IPS DF 19.7 (cell line): ENCODE measurements at places on chromosomes 4 and X.

GRCh38 chr4:19823781-19824180 is 427.9 kb upstream of the SLIT2 start:
- DNase-seq = no peak

- DNase-seq = no peak
Measured at GRCh38 chrX:101749436-101749835, 89.8 kb upstream of the ARMCX2 start.

GRCh38 chr4:56612282-56612681 is 68.8 kb downstream of the HOPX start:
- DNase-seq = no peak

DNA sequence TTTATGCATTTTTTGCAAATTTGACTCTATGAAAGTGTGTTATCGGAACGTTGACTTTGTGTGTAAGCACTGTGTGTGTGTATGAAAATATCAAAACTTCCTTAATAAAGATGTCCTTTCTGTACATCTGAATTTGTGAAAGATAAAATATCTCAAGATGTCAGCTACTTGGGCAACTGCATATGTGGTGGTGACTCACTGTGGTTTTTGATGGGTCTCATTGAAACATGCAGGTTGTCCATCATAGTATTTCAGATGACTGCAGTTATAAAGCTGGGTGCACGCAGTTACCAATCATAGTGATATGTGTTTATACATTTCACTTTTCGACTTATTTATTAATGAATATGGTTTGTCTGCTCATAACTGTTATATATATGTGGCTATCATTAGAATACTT is 19.7 kb upstream of the BBS12 start:
- no peak for DNase-seq

- no peak for DNase-seq
Measured at GRCh38 chr4:159927781-159928180, 824.9 kb downstream of the RAPGEF2 start.
